ENCODE measurements at places on chromosomes 6 and 20.

DNA sequence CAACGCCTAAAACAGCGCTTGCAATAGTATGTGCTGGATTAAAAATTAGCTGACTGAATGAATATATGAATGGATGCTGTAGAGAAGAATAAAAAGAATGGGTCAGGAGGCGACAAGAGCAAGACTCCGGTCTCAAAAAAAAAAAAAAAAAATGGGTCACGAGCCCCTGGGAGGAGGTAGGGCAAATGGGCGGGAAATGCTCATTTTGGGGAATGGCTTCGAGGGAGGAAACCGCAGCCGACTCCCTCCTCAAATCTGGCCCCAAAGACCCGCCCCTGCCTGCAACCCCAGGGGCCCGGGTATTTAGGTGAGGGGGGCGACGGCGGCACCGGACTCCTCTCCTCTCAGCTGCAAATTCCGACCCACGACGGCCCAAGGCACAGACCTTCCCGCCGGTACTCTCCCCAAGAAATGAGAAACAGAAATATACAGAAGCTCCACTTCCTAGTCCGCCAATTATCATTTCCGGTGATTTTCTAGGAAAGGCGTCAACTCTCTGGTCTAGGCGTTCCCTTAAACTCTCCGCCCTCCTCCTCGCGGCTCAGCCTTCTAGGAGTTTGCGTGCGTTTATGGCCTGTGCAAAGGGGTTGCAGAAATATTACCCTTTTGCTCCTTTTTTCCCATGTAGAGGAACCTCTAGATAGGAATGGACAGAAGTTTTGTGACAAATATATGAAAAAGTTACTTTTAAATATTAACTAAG lies at the start of gene ZNF311:
TSS of gene ZNF311 (minus strand) at position 133 of the 703 bp plus-strand sequence. CDS start 1,361 bp downstream, outside the sequence.
- DNase-seq = peak; percentile 76

DNA sequence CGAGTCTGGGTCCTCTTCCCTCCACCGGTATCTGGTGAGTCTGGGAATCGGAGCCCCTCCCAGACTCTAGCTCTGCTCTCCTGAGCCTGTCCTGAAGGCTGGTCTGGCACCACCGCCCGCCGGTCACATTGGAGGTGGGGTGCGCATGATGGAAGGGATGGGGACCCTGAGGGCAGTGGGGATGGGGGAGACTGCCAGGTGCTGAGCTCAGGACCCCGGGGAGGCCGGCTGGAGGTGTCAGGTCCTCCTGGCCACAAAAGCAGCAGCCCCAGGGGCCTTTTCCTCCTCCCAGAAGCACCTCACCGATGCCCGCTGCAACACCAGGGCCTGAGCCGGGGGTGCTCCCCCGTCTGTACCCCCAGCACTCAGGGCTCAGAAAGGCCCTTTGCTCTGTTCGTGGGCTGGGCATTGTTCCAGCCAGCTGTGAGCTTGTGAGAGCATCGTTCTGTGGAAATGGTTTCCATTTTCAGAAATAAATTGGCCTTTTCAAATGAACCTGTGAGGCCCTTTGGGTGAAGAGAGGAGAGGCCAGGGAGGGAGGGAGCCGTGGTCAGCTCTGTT lies 2.5 kb upstream of the NPBWR2 start:
- peak; percentile 27 for DNase-seq

DNA sequence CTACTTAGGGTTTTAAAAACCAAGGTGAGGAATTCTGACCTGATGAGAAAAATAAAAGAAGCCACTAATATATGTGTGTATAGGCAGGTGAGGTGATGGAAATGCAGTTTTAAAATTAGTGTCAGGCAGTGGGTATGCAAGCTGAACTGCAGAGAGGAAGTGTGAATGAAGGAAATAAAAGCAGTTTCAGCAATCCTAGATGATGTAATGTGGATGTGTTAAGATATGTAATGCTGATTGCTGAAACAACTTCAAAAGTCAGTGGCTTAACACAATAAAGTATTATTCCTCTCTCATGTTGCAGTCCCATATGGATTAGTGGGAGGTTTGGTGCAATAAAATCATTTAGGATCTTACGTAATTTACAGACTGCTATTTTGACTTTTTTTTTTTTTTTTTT lies 119.9 kb upstream of the ASCC3 start:
- DNase-seq = no peak

DNA sequence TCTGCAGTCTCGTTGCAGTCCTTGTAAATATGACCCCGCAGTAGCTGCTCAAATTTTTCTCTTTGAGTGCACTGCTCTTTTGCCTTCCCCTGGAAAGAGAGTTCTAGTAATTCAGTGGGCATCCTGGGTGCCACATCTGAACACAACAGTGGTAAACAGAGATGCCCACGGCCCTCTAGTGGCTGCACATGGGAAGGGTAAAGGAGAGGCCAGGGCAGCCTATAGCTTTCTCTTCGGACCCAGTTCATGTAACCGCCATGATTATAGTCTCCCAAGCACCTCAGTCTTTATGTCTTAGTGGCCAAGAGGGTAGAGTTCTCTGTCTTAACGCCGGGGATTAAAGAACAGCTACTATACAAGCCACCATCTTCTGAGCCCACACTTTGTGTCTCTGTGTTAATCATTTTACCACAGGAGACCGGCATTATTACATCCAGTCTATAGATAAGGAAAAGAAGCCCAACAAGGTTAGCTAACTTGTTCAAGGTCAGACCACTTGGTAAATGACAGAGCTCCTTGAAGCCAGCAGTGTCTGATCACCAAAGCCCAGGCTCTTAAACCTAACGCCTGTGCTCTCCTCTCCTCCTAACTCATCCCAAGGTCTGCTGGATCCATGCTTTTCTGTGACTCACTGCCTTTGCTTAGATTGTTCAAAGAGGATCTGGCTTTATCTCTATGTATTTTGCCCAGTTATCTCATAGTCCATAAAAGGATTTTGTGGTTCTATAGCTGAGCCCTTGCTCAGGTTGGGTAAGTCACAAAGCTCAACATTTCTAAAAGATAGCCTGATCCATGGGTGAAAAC lies 81.8 kb downstream of the ISM1 start:
- no peak for DNase-seq

DNA sequence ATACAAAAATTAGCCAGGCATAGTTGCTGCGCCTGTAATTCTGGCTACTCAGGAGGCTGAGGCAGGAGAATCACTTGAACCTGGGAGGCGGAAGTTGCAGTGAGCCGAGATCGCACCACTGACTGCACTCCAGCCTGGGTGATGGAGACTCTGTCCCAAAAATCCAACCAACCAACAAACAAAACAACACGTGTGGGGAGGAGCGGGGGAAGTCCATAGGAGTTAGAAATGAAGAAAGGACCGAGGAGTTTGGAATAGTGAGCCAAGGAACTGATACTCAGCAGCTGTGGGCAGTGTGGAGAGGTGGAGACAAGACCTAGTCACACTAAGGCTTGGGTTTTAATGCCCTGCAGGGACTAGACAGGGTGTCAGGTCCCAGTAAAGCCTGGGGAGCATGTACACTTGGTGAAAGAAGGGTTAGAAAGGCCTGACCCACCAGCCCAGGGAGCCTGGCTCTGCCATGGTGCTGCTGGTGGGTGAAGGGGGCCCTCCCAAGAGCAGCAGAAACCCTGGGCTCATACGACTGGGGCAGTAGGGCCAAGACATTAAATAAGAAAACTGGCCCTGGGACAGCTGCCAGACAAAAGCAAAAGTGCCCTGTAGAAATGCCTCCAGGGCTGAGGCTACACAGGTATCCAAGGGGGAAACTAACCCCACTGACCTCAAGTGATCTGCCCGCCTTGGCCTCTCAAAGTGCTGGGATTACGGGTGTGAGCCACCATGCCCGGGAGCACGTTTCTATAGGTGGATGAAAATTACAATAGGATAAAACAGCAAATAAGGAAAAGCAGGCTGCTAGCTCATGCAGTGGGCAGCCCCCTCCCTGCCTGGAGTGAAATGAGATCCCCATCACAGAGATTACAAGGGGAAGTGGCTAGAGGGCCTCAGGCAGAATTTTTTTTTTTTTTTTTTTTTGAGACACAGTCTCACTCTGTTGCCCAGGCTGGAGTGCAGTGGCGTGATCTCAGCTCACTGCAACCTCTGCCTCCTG lies 58.0 kb downstream of the MYH7B start:
- no peak for DNase-seq

DNA sequence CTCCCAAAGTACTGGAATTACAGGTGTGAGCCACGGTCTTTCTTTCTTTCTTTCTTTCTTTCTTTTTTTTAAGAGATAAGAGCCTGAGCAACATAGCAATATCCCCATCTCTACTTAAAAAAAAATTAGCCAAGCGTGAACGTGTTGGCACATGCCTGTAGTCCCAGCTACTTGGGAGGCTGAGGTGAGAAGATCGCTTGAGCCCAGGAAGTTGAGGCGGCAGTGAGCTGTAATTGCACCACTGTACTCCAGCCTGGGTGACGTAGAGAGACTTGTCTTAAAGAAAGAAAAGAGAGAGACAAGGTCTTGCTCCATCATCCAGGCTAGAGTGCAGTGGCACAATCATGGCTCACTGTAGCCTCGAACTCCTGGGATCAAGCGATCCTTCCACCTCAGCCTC lies 162.0 kb upstream of the MLN start:
- DNase-seq = no peak

DNA sequence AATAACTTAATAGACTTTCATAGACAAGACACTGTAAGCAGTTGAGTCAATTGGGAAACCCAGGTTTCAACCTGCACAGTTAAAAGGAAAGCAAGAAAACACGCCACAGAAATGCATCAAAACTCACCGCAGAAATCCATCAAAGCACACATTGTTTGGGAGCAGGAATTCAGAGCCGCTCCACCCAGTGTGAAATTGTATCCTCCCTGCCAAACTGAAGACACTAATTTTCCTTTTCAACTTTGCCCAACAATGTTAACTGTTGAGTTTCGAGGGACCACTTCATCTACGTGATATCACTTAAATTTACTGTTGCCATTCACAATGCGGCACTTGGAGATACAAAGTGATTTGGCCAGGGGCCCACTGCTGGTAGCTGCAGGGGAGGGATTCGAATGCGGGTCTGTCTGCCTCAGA lies 92.7 kb downstream of the DACT2 start:
- DNase-seq = no peak

DNA sequence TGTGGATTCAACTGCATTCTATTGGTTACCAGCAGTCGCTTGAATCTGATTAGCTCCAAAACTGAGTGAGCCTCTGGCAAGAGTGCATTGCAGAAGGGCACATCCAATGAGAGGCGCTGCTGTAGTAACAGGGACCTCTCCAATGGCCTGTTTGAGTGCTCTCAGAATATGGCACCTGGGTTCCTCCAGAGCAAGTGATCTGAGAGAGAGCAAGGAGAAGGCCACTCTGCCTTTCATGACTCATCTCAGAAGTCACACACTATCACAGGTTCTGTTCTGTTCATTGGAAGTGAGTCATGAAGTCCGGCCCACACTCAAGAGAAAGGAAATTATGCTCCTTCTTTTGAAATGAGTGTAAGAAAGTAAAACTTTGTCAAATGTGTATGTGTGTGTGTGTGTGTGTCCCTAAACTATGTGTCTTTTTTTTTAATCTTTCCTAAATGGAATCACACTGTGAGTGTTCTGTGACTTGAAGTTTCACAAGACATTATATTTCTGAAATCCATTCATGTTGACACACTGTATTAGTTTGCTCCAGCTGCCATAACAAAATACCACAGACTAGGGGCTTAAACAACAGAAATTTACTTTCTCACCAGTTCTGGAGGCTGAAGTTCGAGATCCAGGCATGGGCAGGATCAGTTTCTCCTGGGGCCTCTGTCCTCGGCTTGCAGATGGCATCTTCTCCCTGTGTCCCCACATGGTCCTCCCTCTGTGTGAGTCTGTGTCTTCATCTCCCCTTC lies 138.3 kb upstream of the CDYL start:
- DNase-seq = no peak

DNA sequence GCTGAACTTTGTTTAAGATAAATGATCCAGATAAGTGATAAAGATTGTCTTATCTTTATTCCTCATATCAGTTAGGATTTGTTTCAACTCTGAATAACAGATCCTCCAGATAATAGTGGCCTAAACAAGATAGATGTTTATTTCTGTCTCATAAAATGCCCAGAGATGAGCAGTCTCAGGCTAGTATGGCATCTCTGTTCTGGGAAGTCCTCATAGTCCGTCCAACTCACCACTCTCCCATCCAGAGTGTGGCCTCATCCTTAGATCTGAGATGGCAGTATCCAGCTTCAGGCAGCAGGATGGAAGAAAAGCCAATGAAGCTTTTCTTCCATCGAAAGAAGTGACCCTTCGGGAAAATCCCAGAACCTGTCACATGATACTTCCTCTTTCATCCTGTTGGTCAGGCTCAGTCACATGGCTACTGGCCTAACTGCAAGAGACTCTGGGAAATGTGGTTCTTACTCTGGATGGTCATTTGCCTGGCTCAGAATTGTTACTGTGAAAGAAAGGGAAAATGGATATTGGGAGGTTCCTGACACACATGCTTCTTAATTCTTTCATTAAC lies 29.4 kb upstream of the TAGAP start:
- DNase-seq = no peak

GRCh38 chr6:15544321-15544900 lies 118.4 kb downstream of the DTNBP1 start:
- no peak for DNase-seq

DNA sequence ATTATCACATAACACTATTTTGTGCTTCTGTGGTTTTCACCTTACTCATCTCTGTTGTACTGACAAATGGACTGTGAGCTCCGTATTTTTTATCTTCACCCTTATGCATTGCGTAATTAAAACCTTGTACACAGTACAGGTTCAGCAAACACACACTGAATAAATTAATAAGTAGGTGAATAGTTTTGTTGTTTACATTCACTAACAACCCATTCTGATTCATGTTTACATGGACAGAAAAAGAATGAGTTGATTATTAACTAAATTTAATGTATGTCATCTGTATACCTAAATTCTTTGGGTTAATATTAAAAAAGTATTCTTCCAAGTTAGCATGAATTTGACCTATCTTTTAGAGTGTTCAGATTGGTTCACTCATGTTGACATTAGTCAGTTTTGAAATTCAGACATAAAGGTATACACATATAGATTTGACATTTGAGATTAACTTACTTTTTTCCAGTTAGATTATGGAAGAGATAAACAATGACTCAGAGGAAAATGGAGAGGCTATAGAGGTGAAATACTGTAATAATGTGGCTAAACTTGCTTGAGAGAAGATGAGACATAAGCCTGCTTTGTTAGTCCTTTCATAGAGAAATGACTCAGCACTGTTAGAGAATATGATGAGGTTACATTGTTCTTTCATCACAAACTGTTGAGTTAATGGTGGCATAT lies 541.7 kb upstream of the FLRT3 start:
- no peak for DNase-seq

DNA sequence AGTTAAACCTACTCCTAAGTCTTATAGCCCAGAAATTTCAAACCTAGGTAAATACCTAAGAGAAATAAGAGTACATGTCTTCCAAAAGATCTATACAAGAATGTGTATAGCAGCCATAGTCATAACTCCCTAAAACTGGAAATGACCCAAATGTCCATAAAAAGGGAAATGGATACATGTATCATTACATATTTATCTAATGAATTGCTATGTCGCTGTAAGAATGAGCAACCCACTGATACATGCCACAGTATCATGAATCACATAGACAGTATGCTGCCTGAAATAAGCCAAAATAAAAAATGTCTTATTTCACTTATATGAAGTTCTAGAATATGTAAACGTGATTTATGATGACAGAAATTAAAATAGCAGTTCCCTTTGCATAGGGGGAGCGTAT lies 679.5 kb downstream of the MAFB start:
- DNase-seq = no peak
